HT1080 (cell line): ENCODE measurements at places on chromosomes 4 and X.
A peak's percentile ranks its signal among the peaks of the same experiment; 100 is the strongest.

DNA sequence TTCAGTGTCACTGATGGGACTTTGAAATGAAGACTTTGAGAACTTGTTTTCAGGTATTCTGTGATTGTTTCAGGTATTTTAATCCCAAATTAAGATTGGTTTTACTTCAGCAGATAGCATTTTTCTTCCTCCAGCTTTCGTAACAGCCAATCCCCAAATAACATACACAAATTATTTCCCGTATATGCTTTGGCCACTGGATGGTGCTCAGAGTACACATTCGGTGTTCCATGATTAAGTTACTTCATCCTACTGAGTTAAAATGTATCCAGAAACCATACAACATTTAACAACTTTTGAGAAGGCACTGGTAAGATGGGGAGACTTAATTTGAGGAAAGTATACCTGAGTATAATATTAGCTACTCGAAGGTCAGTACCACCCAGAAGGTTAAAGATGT is 233.4 kb upstream of the FAM47A start:
- peak; percentile 21 for DNase-seq

GRCh38 chr4:110085131-110085530 is 113.3 kb downstream of the ELOVL6 start:
- DNase-seq: peak; percentile 50

DNA sequence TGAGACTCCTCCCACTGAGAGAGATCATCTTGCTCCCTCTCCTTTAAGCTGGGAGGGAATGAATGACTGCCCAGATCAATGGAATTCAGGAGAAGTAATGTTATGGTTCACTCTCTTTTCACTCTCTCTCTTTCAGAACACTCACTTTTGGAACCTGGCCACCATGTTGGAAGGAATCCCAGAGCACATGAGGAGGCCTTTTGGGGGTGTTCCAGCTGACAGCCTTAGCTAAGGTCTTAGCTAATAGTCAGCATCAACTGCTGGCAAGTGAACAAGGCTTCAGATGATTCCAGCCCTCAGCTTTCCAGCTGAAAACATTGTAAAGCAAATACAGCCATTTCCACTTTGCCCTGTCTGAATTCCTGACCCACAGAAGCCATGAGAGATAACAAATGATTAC is 124.0 kb upstream of the CLNK start:
- DNase-seq: peak; percentile 18

- no peak for DNase-seq
Observed at GRCh38 chr4:907691-908425, 24.3 kb downstream of the GAK start.

DNA sequence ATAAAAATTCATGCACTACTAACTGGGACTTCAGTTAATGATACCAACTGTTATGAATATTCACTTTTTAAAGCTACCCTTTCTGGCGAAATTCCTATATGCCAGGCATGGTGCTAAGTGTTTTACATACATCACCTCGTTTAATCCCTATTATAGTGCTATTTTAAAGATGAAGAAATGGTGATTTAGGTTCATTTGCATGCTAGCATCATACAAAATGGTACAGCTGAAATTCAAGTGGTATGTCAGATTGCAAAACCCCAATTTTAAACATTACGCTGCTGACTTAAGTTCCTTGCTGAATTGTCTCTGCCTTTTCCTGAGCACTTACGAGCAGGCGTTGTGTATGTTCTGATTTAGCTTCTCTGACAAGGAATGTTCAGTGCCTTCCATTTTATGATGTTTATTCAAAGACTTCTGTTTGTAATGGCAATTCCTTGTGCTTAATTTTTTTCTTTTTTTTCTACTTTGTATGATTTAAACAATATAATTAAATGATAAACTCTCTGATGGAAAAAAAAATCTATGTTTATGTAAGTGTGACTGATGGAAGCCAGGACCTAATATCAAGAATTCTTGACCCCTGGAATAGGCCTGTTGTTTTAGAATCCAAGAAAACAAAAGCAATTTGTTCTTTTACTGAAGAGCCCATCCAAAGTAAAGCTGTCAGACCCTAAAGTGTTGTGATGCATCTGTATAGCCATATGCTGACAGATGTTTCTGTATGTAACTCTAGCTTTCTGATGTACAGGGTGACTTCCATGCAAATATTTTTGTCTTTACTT is 148.1 kb downstream of the PCDH7 start:
- DNase-seq: no peak

GRCh38 chr4:185171373-185172071 is 28.5 kb downstream of the SLC25A4 start:
- DNase-seq: no peak

DNA sequence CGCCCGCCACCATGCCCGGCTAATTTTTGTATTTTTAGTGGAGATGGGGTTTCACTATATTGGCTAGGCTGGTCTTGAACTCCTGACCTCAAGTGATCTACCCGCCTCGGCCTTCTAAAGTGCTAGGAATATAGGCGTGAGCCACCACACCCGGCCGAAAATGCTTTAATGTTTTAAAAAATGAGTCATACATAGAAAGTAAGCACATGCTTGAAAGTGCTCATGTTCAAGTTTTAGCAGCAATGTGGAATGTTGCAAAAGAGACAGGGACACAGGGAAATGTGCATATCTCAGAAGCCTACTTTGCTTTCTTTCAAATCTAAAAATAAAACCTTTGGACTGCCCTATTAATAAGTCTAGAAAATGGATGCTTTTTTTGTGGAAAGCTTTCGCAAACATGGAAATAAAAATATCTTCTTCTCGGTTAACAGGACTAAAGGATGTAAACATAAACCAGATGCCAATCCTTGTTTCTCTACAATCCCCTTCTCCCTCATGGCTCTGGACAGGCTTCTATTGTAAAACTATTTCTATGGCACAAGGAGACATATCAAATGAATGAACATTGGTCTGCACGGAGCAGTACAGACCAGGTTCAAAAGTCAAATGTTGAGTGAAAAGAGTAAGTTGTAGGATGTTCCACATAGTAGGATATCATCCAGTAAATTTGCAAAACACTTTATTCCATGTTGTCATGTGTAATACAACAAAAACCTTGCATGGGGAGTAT is 15.0 kb downstream of the MECP2 start:
- peak; percentile 29 for DNase-seq

- DNase-seq: no peak
Observed at GRCh38 chr4:726235-726787, 20.7 kb downstream of the PCGF3 start.

DNA sequence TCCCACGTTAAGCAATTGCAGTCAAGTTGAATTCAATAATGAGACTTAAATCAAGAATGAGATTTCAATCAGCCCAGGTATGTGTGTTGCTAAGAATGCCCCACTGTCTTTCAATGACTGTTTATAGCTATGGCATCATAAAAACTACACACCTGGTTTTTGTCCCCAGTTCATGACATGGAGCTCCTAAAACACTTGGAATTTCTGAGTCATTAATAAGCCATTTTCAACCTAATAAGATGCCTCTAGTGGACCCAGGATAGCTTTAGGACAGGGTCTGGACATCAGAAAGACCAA is 72.7 kb upstream of the STS start:
- DNase-seq: no peak

- no peak for DNase-seq
Observed at GRCh38 chrX:109830704-109831206, 97.7 kb upstream of the ACSL4 start.

DNA sequence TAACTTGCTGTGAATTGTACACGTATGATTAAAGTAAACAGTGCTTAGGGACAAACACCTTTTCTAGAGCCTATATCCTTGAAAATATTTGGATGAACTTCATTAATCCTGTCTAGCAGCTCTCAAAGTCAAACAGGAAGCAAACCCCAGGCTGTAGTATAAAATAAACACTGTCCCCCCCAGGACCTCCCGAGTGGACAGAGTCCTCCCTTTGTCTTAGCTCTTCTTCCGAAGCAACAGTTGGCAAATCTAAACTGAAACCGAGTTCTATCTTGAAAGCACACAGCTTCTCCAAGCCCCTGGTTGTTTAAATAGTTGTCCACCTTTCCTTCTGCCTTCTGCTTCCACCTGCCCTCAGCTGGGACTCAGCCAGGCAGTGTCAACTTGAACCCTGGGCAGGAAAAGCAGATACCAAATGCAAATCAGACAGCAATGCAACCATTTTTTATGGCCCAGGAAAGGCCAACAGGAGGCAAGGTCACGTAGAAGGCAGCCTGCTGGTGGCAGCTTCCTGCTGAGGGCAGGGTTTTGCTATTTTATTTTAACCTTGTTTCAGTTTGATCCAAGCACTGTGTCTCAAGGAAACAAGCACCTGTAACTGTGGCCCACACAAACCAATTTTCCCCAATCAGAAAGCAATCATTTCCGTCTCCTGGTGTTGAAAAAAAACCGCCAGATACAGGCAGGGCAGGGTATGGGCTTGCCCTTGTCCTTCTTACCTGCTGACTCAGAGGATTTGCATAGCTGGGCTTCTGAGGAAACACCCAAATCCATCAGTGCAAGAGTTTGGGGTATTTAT is 110.3 kb upstream of the KIT start:
- no peak for DNase-seq

DNA sequence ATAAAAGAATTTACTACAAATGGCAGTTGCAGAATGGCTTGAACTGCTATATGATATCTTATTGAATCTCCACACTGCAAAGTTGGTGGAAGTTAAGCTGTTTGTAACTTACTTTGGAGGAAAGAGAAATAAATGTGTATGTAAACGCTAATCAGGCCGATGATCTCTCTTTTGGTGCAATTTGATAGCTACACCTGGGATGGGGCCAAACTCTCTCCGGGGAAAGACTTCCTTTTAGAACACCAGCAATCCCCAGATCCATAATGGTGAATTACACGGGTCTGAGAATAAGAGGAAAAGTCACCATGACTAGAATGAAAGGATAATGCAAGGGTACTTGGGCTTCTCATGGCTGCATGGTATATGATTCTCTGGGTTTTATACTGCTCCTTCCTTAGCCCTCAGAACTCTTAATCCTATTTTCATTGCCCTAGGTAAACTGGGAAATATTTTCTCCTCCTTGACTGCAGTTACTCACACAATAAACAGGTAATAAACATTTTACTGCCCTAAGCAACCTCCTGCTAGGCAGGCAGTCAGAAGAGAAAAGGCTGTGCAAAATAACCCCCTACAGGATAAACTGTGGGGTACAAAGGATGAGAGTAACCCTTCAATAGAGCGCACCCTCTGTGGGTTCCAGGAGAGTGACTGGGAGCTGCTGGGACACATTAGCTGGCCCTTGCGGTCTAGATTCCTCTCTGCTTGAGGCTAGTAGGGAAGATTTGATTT is 109.3 kb downstream of the MGST2 start:
- no peak for DNase-seq

- peak; percentile 65 for DNase-seq
Observed at GRCh38 chr4:2441393-2442174, 22.8 kb downstream of the CFAP99 start.

- peak; percentile 38 for DNase-seq
Observed at GRCh38 chr4:113179996-113180395, 130.5 kb downstream of the ANK2 start.

DNA sequence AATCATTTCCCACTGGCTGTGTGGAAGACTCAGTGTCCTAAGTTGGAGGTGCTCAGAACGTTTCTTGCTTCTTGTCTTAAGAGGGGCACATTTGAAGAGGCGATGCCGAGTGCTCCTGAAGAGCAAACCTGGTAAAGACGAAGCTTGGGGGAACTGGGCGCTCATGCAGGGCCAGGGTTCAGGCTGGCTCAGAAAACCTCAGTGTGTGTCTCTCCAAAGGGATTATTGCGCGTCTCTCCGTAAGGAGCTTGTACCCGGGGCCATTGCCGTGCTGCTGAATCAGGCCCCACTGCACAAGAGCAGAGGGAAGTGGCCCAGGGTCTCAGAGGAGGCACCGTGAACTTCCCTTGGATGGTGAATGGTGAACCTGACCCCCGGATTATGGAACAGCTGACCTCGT is 44.4 kb downstream of the PSAPL1 start:
- DNase-seq: no peak

DNA sequence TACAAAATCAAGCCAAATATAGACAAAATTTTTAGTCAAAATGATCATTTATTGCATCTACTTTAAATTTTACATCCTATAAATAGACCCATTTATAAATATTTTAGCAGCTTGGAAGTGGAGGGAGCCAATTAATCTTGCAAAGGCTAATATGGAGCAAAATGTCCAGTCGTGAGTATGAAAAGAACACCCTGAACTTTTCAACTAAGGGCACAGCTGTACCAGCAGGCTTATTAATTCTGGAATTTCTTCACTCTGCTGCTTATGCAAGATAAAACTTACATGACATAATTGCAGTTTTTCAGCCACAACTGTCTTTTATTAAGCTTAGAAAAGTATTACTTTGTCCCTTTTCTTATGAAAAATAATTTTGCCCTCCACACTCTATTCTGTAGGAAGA is 22.9 kb upstream of the USP53 start:
- DNase-seq: no peak

DNA sequence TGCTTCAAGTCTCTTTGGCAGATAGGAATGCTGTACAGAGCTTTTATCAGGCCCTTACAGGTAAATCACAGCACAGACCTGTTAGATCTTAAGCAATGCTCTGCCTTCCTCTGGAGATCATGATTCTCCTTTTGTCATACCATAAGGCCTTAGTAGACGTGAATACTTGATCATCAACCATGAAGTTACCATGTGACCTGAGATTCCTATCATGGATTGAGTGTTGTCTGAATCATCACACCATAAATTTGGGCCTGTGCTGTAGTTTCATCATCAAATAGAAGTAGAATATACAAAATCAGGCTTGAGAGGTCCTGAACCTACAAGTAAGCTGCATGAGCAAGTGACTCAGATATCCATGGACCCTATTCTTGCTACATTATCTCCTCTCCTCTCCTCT is 466.8 kb upstream of the INTU start:
- DNase-seq: no peak

DNA sequence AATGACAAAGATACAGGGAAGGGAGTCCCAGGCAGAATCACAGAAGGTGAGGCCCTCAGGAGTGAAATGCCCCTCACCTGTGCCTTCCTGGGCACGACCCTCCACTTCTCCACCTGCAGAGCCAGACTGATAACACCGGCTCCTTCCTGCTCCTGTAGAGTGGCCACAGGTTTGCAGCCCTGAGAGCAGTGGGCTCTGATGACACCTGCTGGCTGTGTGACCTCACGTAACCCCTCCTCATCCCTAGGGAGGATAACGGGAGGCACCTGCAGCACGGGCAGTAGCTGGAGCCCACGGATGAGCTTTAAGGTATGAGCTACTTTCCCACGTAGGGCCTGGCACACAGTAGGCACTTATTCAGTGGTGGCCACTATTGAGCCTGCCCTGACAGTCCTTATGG is 25.5 kb upstream of the MAN2B2 start:
- no peak for DNase-seq

DNA sequence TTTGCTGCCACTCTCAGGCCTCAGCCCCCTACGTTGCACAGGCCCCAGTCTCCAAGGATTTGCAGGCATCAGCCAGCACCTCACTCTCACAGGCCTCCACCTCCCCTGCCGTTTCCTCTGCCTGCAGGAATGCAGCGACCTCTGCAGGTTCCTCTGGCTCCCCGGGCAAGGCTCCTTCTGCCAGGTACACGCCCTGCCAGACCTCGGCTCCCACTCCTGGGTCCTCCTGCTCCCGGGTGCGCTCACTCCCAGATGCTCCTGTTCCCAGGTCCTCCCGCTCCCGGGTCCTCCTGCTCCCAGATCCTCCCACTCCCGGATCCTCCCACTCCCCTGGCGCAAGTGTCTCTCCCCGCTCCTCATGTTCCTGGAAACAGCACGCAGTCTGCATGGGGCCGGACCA is 144.4 kb upstream of the RADX start:
- DNase-seq: no peak

- no peak for DNase-seq
Observed at GRCh38 chr4:173317004-173317403, 17.2 kb downstream of the HMGB2 start.
